ENCODE measurements at places on chromosomes 11 and 22.
A peak's percentile ranks its signal among the peaks of the same experiment; 100 is the strongest.

- DNase-seq = no peak
Measured at GRCh38 chr11:3783611-3784010, 13.7 kb downstream of the NUP98 start.

DNA sequence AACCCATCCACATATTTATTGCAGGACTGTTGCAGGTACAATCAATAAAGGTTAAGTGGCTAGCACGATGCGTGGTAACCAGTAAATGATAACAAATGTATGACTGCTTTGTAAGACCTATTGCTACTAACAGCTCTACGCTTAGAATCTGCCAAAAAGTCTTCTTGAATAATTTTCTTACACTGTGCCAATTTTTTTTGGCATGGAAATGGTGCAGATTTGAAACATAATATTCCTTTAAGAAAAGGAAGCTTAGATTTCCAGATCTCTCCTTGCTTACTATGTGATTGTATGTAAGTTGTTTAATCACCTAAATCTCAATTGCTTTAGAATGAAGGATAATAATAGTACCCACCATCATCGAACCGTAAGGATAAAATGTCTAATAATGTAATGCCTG, 192.0 kb downstream of the LRRC4C start:
- no peak for DNase-seq

GRCh38 chr22:44776605-44777363, 24.4 kb downstream of the ARHGAP8 start:
- no peak for DNase-seq

- DNase-seq = no peak
Measured at GRCh38 chr11:129391821-129392220, 16.2 kb downstream of the BARX2 start.

DNA sequence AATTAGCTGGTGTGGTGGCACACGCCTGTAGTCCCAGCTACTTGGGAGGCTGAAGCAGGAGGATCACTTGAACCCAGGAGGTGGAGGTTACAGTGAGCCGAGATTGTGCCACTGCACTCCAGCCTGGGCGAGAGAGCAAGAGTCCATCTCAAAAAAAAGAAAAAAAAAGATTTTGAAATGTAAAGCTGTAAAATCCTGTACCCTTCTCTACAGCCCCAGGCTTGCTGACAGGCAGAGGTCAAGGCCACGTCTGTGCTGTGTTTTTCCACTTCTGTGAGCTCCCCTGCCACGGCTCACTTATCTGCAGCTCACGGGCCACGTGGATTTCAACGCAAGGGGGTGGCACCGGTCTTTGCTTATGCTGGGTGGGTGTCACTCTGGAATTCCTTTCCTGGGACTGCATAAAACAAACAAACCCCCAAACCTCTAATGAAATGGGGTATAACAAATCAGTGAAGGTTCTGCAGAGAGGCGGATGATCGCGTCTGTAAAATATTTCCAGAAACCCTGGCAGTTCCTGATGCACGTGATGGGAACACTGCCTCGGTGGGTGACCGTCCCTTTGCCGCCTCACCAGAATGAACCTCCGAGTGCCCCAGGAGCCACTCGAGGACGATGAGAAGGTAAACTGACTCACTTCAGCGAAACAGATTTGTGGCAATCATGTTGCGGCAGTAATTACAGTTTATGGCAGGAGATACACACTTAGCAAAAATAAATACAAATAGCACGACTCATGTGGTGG, 44.0 kb upstream of the ATXN10 start:
- DNase-seq = no peak

- no peak for DNase-seq
Measured at GRCh38 chr11:43573873-43574272, 106.7 kb upstream of the HSD17B12 start.

DNA sequence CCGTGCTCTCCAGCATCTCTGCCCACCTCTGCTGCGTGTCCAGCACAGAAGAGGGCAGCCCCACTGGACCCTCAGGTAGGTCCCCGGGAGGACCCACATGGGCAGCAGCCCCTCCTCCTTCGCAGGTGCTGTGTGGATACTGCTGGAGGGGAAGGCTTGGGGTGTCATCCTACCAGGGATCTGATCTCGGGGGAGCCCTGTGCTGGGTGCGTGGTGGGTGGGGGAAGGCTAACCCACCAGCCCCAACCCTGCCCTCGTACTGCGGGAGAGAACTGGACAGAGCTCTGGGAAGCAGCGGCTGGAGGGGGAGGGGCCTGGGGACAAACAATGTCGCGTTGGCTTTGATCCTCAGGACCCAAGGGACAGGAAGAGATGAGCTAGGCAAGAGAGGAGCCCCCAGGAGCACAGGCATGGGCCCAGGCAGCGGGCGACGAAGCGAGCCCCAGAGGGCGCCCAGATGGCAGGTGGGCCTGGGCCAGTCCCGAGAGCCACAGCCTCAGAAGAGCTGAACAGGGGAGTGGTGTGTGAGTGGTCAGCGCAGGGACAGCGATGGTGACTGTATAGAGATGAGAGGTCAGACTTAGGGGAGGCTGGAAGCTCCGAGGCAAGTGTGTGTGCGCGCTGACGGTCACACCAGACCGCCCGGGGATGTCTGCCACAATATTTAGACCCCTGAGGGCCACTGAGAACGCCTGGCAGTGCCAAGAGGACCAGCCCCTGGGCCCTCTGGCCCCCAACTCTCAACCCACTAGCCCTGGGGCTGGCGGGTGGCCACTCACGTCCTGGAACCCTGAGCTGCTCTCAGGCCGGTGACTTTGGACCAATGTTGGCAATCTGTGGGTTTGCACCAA, 1.4 kb upstream of the PIM3 start:
- no peak for DNase-seq

- DNase-seq = no peak
Measured at GRCh38 chr11:61295596-61295926, 445 bp upstream of the VWCE start.

GRCh38 chr11:20125927-20126326, 34.3 kb downstream of the DBX1 start:
- DNase-seq = no peak

DNA sequence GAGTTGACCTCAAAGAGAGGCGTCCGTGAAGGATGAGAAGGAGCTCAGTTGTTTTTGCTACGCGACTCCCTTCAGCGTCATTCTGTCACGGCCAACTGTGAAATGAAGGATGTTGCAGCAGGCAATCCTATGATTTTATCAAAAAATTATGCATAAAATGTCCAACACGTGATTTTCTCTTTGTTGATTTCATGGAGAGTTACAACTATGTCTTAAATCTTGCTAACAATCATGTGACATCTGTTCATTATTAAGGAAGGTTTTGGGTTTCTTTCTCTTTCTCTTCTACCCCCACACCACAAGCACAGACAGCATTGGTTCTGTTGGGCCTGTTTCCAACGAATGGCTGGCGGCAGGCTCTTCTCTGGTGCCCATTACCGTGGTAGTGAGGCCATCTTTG, 3.7 kb downstream of the KRTAP5-4 start:
- DNase-seq = no peak

GRCh38 chr11:3086671-3087150, 29.5 kb upstream of the CARS1 start:
- no peak for DNase-seq

DNA sequence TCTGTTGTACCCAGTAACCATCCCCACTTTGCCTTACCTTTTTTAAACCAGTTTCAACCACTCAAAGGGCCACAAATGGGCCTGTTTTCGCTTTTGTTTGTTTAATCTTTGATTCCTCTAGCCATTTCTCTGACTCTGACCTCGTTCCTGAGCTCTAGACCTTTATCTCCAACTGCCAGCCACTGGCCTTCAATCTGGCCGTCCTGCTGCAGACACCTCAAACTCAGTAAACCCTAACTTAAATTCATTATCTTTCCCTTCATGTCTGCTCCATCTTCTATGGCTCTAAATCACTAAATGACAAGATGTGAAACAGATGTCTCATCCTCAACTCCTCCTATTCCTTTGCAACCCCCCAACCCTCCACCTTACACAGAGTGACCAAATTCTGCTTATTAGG, 1.3 kb upstream of the GDPD4 start:
- no peak for DNase-seq

- no peak for DNase-seq
Measured at GRCh38 chr22:47601666-47602065, 839.2 kb downstream of the TBC1D22A start.

- peak; percentile 89 for DNase-seq
Measured at GRCh38 chr22:25062386-25063085, 110.0 kb downstream of the KIAA1671 start.

DNA sequence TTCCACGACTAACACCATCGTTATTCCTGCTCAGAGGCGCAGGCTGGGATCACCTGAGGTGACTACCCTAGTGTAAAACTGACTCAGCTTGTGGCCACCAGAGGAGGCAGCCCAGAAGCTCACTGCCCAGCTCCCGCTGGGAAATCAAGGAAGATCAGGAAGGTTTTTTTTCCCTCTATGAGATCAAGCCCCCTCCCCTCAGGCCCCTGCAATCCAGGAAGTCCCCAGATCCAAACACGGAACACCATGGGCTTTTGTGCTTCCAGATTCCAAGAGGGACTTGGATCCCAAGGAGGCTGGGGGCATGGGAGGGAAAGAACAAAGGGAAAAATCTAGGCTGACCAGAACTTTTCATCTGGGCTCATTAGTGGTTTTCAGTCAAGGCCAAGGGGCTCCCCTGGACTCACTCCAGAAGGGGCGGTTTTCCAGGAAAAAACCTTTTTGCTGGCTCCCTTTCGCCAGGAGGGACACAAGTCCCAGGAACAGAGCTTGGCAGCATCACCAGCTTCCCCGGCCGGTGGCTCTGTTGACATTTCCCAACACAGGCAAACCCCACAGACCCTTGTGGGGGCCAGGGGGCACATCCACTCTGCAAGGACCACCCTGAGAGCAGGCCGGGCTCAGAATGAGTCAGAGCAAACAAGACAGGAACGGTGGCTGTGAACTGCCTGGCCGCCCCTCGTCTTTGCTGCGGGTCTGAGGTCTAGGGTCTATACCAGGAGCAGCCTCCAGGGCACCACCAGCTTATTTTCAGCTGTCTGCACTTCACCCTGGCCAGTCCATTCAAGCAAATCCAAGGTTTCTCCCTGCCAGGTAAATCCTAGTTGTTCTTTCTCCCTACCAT, 36.8 kb downstream of the MYH9 start:
- DNase-seq = no peak

DNA sequence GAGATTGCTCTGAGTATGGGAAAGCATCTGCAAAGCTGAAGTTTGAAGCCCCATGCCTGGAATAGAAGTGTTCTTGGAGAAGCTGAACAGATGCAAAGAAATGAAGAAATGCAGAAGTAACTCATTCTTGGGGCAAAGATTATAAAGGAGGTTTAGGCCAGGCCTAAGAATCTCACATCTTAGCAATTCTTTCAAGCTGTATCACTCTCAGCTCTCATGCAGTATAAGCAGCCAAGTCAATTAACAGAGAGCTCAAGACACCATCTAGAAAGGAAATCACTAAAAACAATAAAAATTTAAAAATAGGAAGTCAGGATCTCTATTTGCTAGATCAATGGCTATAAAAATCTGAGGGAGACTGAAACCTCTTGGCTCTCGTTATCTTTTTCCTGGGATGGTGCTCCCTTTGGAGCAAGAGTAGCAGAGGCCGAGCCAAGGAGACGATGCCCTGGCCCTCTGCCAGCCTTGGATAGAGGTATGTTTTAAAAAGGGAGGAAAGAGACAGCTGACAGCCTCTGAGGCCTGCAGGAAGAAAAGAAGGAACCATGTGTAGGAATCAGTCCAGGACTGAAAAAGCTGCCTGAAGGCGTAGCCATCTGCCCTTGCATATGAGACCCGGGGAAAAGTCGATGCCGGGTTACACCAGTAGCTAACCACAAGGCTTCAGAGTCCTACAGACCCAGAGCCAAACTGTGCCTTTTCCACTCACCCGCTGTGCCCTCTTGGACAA, 229.8 kb downstream of the BLID start:
- no peak for DNase-seq

- DNase-seq = no peak
Measured at GRCh38 chr11:64041846-64042245, 6.1 kb downstream of the FLRT1 start.

- DNase-seq = no peak
Measured at GRCh38 chr11:115672999-115673411, 168.8 kb upstream of the CADM1 start.

- no peak for DNase-seq
Measured at GRCh38 chr11:30244265-30244664, 13.5 kb downstream of the FSHB start.

GRCh38 chr22:32887324-32887980, 85.9 kb downstream of the TIMP3 start:
- no peak for DNase-seq

DNA sequence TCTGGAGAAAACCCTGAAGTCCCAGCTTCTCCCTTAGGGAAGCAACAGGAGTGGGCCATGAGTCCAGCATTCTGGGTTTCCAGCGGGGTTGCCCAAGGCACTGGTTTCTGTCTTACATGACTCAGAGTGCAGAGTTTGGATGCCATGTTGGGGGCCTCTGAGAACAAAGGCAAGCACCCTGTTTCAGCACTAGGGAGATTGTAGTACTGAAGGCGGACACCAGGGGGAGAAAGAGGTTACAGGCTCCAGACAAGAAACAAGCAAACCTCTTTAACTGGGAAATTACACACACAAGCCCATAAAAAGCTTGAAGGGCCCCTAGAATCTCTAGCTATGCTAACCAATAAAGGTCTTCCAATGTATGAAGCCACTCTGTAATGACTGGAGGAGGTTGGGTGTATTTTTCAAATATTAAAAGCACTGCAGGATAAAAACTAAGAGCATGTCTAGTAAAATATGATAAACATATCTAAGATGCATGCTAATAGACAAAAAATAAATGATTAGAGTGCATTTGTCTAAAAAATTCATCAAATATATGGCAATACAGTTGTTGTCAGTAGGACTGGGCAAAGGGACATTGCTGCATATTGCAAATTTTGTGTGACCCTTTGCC, 7.1 kb downstream of the MS4A6E start:
- peak; percentile 60 for DNase-seq

DNA sequence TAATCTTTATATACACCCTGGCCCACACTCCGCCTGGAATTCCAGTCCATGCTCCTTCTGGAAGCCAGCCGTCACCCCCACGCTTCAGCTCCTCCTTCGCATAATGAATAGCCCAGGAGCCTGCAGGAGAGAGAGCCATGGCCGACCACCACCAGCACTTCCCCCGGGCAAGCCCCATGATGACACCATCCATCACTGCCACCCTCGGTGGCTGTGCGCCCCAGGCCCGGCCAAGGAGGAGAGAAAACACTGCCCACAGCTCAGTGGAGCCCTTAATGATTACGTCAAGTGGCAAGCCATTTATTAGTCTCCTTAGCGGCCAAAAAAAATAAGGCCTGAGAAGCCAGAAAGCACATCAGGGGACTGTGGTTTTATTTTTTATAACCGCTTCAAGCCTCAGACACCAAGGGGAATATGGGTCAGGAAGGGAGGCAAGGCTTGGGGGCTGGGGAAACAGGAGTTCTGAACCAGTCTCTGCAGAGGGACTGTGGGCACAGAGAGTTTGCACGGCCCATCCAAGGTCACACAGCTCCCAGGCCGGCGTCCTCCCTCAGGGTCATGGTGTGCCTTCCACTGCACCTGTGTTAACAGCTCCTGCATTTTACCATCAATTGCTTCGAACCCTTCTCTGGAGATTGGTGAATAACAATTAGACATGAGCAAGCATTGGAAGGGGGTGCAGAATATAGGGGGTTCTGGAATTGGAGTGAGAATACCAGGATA, 134.3 kb downstream of the MN1 start:
- no peak for DNase-seq

GRCh38 chr11:124069429-124070401, 28.6 kb upstream of the OR10G7 start:
- DNase-seq = peak; percentile 8

GRCh38 chr11:9020916-9021315, 17.1 kb upstream of the NRIP3 start:
- no peak for DNase-seq

GRCh38 chr22:32499666-32500065, 25.1 kb downstream of the FBXO7 start:
- no peak for DNase-seq

GRCh38 chr22:42347281-42347824, 76.9 kb upstream of the TCF20 start:
- DNase-seq = no peak
